Retina (tissue), 1 donor: ENCODE measurements at places on chromosomes 12 and 14.

- DNase-seq, result no peak
Observed at GRCh38 chr14:91350483-91350812, 67.2 kb downstream of the CCDC88C start.

DNA sequence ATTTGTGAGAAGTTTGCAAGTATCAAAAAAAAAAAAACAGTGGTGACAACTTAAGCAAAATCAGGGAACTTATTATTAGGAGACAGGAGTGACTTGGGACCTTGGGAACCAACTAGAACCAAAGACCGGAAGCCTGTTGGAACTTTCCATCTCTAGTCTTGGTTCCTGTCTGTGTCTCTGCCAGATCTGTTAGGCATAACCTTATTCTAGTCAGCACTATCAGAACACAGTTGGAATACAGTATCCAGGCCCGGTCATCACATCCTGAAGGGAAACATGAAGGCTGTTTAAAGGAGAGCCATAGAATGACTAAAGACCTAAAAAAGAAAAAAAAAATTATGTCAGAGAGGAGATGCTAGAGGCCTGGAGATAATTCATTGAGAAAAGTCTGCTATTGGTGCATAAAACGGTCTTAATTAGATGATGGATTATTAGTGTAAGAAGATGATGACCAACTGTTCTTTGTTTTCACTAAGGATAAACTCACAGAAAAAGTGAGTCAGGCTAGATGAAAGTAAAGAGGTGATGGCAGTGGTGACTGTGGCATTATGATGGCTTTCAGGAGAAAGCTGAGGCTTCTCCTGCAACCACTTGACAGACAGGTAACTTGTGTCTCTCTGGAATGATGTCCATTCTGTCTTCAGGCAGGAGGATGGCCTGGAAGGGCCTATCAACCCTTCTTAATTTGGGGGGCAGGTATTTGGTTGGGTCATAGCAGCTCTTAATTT is 28.2 kb downstream of the DACT1 start:
- DNase-seq, result no peak

DNA sequence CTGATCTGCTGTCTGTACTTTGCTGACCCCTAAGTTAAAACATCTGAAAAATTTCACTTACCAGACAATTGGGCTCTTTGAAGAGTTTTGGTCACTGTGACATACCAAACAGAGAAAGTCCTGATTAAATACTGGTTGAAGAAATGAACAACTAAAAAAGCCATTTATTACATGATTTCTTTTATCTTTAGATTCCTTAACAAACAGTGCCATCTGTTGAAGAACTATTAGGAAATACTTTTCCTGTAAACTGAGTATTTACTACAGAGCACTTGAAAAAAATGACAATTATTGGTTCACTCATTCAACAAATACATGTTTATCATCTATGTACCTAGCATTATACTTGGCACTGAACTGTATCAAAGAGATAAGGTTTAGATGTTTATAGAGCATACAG is 6.5 kb upstream of the WASHC4 start:
- DNase-seq, result no peak

GRCh38 chr14:90758028-90758889 is 58.0 kb downstream of the TTC7B start:
- DNase-seq, result peak; percentile 89

- peak; percentile 16 for DNase-seq
Observed at GRCh38 chr12:25689996-25690501, 137.0 kb upstream of the LMNTD1 start.

- DNase-seq, result no peak
Observed at GRCh38 chr12:45674181-45674977, 55.1 kb upstream of the ARID2 start.

- no peak for DNase-seq
Observed at GRCh38 chr12:19190292-19191031, 60.9 kb downstream of the PLEKHA5 start.

DNA sequence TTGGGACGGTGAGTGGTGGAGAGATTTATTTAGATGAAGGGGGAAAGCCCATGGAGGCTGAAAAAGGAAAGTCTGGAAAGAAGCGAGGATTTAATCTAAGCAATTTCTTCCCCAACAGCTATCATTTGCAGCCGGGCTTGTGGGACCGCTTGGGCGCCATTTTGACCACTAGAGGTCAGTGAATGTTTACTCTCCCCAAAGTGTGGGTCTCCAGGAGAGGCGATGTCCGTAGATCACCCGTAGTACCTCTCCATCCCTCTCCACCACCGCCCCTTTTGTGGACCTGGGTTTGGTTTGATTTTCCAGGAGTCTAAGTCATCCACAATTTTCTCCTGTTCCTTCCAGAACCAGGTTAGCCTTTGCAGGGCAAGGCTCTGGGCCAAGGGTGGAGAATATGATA is 91.2 kb upstream of the PARP11 start:
- peak; percentile 54 for DNase-seq

GRCh38 chr12:31323391-31324115 is 2.4 kb downstream of the SINHCAF start:
- DNase-seq, result peak; percentile 85

DNA sequence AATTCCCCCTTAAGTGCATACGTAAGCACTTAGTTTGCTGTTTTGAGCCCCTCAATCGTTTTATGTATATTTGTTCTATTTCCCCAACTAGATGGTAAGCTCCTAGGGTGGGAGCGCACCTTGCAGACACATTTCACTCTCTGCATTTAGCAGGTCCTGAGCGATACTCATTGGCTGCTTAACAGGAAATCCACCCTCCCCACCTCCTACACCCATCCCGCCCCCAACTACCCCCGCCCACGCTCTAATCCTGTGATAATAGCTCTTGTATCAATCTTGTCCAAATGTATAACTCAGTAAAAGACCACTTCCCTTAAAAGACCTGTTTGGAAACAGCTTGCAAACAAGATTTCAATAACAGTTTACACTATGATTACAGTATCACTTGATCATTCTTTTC is 8.1 kb downstream of the LPAR5 start:
- DNase-seq, result no peak
